ENCODE measurements at places on chromosomes 5 and 9.

- no peak for DNase-seq
Observed at GRCh38 chr5:64318175-64318574, 152.5 kb downstream of the RNF180 start.

DNA sequence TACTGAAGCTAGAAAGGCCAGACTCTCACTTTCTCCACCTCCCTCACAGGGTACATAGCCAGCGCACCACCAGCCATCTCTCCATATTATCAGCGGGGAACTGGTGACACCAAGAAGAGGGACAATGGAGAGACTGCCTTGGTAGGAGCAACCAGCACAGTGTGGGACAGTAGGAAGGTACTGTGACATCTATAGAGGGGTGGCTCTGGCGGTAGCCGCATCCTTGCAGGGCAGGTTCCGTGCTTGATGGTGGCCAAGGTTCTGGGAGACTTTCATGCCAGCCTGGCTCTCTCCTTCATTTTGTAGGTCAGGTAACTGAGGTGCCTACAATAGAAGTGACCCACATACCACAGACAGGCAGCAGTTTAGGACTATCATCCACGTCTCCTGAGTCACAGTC, 65.5 kb upstream of the SMIM23 start:
- DNase-seq: no peak

DNA sequence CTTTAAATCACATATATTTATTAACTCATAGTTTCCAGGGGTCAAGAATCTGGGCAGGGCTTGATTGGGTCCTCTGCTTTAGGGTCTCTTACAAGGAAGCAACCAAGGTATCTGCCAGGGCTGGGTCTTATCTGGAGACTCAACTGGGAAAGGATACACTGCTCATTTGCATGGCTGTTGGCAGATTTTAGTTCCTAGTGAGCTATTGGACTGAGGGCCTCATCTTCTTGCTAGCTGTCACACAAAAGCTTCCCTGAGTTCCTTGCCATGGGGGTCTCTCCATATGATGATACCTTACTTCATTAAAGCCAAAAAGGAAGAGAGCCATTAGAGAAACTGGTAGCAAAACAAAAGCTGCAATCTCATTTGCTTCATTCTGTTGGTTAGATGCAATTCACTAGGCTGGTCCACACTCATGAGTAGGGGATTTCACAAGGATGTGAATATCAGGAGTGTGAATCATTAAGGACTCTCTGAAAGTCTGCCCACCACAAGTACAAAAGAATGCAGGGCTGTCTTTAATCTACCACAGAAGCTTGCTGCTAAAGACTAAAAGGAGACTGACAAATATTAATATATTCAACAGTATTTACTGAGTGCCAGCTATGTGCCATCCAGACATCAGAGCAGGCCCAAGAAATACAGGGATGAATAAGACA, 42.0 kb upstream of the TIMD4 start:
- no peak for DNase-seq

DNA sequence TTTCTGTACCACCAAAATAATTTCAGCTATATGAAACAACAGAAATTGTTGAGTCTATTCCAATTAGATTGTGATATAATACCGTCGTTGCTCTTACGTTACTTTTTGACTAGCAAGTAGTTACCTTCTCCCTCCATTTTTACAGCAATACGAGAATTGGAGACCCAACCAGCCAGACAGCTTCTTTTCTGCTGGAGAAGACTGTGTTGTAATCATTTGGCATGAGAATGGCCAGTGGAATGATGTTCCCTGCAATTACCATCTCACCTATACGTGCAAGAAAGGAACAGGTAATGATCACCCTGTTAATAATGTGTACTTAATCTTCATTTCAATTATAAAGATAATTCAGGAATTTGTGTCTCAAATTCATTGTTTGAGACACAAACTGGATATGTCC, 100.7 kb downstream of the VCAN start:
- DNase-seq: no peak

- no peak for DNase-seq
Observed at GRCh38 chr9:130896233-130897014, at the start of gene QRFP. QRFP (minus strand) TSS chr9:130896812; CDS start chr9:130893838, 2,974 bp downstream.

GRCh38 chr9:76529653-76530052, 70.7 kb downstream of the GCNT1 start:
- no peak for DNase-seq

- DNase-seq: no peak
Observed at GRCh38 chr5:102713278-102713677, 41.8 kb upstream of the PAM start.

- no peak for DNase-seq
Observed at GRCh38 chr9:82934949-82935348, 128.0 kb downstream of the RASEF start.

DNA sequence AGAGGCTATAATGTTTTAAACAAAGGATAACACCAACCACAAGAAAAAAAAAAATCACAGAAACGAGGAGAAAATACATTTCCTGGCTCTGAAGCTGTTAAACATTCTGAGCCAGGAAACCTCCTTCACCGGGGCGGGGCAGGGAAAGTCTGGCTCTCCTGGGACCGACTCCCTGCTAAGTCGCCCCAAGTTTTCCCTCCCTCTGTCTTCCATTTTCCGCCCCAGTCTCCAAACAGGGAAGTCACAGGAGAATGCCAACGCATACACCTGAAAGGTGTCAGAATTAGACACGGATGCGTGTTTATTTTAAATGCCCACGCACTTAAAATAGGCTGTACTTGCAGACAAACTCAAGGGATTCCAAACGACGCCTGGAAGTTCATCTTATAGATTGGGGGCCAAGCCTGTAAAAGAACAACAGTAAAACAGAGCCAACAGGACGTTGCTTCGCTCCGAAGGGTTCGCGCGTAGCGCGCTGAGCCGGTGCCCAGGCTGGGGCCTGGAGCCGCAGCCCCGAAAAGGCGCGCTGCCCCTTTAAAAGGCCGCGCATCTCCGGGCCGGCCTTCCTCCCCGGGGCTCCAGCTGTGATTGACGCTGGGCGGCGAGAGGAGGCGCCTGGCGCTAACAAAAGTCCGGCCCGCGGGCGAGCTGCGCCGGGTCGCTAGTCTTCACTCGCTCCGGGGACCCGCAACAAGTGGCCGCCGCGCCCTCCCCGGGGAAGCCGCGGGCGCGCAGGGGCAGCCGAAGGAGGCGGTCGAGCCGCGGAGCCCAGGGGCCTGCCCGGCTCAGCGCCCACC, at the start of gene FBXL7:
FBXL7 (plus strand) TSS at position 653 of the 797 bp plus-strand sequence.
- no peak for DNase-seq

DNA sequence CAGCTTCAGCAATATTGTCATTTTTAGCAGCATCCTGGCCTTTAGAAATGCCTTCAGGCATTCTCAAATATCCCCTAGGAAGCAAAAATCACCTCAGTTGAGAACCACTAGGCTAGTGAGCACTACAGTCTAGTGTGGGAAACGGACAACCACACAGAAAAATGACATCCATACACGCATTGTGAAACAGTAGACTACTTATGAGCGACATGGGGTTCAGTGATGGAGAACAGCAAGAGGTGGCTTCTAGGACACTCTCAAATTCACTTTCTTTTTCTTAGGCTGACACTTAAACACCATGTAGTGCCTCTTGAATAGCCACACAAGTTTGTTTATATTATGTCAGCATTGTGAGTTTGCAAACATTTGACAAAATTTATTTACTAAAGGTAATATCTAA, 203.0 kb downstream of the KDM4C start:
- DNase-seq: no peak

DNA sequence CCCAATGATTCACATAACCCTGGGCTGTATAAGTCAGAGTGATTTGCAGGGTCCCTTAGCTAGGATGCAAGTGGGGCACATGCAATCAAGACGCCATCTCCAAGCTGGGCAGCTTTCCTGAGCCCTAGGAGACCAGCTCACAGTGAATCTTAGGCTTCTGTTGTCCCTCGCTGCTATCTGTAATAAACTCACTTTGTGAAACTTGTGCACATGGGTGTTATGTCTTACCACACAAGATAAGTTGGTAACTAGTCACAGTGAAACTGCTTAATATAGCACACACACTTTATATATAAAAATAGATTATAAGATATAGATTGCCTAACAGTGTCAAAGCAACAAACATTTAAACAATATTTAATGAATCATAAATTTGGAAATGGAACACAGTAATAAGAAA, 658.5 kb downstream of the SLCO4C1 start:
- DNase-seq: no peak

GRCh38 chr5:18395126-18396110, 761.2 kb downstream of the TAF11L14 start:
- no peak for DNase-seq

DNA sequence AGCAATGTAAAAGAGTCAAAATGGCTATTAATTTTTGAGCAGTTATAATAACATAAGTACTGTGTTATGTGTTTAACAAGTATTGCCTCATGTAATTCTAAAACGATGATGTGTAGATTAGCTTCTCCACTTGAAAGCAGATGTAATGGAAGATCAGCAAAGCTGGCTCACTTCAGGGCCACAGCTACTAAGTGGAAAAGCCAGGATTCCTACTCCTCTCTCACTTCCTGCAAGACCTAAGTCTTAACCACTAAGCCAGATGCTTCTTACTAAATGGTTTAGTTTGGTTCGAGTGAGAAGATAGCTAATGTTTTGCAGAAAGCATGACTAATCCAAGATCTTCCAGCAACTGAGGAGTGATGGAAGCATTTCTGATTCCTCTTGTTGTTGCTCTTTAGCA, 15.7 kb upstream of the TNC start:
- DNase-seq: no peak

DNA sequence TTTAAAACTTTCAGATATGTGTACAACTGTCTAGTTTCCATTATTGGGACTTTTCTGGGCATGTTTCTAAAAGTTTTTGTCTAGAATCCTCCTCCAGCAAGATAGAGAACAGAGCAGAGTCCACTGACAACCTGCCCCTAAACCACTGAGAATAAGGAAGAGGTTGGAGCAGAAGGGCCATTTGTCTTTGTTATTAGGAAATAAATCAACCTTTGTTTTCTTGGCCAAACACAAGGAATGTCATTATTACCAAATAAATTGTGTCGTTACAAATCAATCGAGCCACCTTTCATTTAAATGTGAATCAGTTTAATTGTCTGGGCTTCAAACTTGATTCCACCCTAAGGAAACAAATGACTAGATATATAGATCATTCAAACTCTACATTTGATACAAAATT, 81.4 kb downstream of the GAS1 start:
- DNase-seq: no peak

Data from T-cell (primary cell).